Activated CD8-positive, alpha-beta memory T cell treated with anti-CD3 and anti-CD28 coated beads for 4 hours (primary cell): ENCODE measurements at places on chromosomes 13 and 19.

GRCh38 chr19:41154060-41154459 lies 39.0 kb upstream of the CYP2S1 start:
- no peak for DNase-seq

GRCh38 chr13:111117289-111117688 lies 2.2 kb downstream of the ARHGEF7 start:
- DNase-seq: no peak

DNA sequence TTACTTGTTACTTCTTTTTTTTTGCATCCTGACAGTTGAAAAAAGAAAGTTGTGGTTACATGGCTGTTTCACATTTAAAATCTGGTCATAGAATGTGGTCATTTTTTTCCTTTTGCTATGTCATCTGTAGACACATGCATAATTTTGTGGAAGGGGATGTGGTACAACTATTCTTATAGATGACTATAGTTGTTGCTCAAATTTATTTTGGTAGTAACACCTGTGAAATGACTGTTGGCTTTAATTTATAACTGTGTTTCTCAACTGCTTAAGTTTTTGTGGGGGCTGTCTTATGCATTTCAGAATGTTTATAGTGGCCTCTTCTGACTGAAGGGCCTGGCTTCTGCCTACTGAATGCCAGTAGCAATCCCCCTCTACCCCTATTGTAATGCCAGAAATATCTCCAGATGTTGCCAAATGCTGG lies 130.5 kb downstream of the PAN3 start:
- no peak for DNase-seq

DNA sequence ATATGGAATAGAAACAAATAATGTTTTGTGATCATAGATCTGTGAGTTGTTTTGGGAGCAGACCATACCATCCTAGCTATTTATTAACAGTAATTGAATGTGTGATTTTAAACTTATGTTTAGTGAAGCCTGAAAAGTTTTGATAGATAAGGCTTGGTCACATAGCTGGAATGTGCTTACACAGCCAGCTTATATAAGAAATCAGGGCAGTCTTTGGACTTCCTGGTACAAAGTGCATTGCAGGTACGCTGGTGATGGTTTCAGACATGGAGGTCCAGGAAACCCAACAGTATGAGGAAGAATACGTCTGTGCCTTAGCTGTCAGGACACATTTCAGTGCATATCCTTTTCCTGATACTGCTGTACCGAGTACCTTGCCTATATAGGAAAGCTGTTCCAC lies 2316.2 kb upstream of the PCDH20 start:
- no peak for DNase-seq

- no peak for DNase-seq
Measured at GRCh38 chr13:87788363-87788762, 117.2 kb downstream of the SLITRK5 start.

DNA sequence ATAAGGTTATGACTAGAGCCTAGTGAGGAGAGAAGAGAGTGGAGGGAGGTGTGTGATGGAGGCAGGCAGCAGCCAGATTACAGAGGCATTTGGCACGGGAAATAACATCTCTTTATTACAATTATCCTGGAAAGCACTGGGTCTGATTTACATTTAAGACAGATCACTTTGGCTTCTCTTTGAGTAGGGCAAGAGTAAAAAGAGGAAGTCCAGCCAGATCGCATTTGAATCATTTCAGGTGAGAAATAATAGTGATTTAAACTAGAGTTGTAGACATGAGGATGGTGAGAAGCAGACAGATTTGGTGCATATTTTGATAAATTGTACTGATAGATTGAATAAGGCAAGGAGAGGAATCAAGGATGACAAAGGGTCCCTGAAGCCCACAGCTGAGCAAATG lies 9.6 kb upstream of the SACS start:
- no peak for DNase-seq

DNA sequence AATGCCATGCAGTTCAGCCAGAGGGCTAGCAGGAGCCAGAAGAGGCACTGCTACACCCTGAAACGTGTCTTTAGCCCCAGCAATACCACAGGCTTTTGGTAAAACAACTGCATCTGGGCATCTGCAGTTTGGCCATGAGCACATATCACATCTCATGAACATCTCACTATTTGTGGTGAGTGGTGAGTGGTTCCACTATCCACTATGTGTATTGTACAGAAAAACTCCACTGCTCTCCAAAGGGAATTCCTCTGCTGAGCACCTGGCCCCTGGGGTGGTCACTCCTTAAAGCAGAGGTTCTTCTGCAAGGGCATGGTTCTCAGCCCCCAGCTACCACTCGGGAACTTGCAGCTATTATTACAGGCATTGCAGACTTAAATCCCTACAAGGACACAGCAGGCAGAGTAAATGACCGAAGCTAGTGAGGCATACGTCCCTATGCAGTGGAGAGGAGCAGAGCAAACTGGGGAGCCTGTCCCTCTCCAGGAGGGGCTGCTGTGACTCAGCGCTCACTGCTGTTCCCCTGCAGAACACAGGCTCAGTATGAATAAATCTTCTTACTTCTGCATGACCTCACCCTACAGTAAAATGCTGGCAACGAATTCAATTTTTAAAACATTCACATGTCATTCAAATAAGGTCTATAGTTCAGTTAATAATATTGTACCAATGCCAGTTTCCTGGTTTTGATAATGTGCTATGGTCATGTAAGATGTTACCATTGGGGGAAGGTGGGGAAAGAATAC lies 332.4 kb upstream of the ZNF507 start:
- DNase-seq: no peak

GRCh38 chr19:38281811-38282566 lies 17.6 kb downstream of the SPINT2 start:
- no peak for DNase-seq

DNA sequence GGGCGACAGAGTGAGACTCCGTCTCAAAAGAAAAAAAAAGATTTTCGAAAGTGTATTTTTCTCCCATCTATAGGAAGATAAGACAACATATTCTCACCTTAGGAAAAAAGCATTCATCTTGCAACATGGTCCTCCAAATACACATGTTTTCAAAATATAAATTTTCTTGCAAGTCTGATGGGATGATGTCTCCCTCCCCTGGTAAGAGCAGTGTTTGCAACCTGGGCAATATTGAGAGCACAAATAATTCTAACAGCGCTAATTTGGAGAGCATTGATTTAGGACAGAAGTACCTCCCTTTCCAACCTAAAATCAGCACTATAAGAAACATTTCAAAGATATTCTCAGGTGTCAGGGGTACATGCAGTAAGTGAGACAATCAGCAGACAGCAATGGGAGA lies 61.0 kb upstream of the SHISA2 start:
- no peak for DNase-seq

DNA sequence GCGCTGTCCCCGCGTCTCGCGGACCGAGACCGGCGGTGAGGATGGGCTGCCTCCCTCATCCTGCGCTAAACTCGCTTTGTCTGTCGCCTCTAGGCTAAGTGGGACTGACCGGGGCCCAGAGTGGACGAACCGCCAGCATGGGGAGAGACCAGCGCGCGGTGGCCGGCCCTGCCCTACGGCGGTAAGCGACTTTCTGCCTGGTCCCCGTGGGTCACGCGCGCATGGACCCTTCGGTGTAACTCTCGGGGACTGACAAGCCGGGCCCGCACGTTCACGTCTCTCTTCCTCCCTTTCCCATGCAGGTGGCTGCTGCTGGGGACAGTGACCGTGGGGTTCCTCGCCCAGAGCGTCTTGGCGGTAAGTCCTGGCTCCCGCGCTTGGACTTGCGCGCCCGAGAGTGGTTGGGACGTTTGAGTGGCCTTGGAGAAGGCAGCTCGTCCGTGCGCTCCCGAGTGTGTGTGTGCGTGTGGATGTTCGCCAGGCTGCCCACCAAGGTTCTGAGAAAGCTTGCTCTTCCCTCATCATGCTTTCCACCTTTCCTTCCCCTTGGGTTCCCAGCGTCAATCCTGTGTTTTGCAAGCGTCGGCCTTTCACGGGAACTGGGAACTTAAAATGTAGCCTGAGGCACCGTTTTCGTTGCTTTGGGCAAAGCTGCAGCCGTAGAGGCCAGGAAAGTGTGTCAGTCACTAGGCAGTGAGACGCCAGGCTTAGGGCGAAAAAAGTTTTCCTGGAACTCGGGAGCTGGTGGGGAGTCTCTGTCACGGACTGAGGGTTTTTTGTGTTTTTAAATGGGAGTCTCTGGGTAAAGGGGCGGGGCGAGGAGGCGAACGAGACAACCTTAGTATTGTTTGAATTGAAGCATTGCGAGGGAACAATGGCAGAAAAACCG lies 927 bp downstream of the COL4A2 start:
- DNase-seq: no peak

DNA sequence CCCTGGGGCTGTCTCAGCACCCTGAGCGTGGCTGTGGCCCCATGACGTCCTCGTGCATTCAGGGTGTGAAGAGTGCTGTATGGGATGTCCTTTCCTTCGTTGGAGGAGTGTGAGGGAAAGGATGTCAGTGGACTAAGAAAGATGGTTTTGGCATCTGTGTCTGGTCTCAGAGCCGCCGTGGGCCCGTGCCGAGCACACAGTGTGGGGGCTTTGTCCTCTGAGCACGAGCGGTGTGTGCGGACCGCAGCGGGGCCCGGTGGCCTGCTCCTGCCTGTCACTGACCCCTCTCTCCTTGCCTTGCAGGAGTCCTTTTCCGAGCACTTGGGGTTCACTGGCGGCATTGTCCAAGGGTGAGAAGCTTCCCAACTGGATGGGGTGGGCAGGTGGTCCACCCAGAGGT lies 63.3 kb upstream of the LDLR start:
- no peak for DNase-seq

DNA sequence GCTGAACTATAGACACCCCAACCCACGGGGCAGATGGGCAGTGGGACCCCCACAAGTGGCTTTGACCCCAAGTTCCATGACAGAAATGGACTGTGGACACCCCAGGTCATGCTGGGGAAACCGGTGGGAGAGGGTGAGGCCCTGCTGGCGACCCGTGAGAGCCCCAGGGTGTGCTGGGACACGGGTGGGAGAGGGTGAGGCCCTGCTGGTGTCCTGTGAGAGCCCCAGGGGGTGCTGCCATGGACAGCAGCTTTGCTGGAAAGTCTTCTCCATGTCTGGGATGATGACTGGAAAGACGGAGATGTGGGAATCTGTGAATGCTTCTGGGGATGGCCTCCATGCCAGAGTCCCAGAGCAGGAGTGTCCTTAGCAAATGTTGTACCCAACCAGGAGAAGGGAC lies 148.4 kb downstream of the URI1 start:
- no peak for DNase-seq

DNA sequence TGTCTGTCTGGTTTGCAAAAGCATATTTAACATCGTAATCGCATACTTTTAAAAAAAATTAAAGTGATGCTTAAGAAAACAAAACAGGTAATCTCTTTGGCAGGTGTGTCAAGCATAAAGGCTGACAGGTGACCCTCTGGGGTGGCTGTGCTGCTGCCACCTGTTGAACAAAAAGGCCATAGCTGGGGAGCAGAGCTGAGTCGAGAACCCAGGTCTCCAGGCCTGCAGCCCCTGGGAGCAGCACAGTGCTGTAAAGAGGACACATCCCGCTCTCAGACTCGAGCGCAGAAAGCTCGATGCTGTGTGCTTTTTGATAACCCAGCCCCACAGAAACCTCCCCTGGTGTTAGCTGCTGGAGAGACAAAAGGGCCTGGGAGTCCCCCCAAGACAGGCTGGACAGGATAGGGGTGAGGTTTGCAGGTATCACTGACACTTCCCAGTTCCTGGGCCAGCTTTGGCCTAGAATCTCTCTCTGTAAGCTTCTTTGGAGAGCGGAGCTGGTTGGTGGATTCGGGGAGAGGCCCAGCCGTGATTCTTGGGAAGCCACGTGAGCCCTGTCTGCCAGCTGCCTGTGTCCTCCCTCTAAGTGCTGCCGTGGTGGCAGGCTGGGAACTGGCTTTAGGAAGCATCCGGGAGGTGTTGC lies 66.9 kb downstream of the C13orf42 start:
- no peak for DNase-seq

GRCh38 chr19:46451352-46451751 lies 20.0 kb downstream of the PNMA8A start:
- DNase-seq: no peak

DNA sequence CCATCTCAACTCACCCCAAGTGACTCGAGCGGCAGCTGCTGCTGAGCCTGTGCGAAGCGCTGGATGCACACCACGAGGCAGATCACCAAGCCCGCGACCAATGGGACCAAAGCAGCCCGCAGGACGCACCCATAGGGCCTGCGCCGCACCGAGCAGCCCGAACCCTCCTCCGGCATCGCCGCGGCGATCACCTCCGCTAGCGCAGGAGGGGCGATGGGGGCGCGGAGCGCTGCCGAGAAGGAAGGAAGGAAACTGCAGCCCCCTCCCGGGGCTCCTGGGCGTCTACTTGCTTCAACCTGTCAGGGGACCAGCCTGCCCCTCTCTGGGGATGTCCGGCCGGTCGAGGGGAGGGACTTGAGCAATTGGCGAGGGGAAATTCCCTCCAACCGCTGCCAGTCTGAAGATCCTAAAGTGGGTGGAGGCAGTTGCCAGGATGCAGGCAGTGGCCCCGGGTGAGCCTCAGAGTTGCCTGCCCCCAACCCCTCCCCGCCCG lies at the start of gene CD70:
TSS of gene CD70 (minus strand) at position 324 of the 493 bp plus-strand sequence. CDS start at position 176, 148 bp downstream.
- DNase-seq: no peak
